ENCODE measurements at places on chromosomes 12 and 14. TPM values are rescaled to one million over a fixed set of nuclear protein-coding genes. Genes with fewer than 3 reads are reported as not detected.

DNA sequence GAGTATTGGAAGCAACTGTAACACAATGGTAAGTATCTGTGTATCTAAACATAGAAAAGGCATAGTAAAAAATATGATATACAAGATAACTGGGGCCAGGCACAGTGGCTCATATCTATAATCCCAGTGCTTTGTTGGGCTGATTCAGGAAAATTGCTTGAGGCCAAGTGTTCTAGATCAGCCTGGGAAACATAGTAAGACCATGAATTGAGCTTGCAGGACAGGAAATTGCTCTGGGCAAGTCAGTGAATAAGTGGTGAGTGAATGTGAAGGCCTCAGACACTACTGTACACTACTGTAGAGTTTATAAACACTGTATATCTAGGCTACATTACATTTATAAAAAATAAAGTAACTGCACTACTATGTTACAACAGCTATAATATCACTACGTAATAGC is 75.2 kb downstream of the GPR135 start:
- no peak for DNase-seq

The LPAR5 gene
- total RNA-seq, result 3.8 TPM

- DNase-seq, result peak; percentile 57
These were observed 1.5 kb downstream of the WNK1 start for GRCh38 chr12:753611-754472.

The TMEM119 gene
- total RNA-seq, result under 0.01 TPM

- no peak for DNase-seq
These were observed 1.5 kb upstream of the GPX2 start for GRCh38 chr14:64944041-64944440.

The RGS6 gene
- total RNA-seq, result 0.54 TPM

- DNase-seq, result no peak
These were observed 713.9 kb upstream of the USP15 start for GRCh38 chr12:61546296-61546695.

GRCh38 chr12:116217045-116217735 is 60.3 kb downstream of the MED13L start:
- no peak for DNase-seq

DNA sequence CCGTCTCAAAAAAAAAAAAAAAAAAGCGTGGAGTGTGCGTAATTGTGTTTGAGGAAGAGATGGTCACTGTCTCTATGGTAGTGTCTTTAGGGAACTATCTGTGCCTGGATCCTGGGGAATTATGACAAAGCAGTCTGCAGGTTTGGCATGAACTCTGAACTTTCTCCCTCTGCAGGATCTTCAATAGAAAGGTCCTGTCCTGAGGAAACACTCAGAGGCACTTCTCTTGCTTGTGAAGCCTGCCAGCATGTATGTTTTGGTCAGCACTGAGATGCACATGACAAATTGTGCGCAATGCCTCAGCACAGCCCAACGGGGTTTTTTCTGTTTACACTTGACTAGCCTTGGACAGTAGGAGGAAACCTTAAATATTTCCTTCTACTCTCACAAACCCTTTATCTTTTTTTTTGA is 46.6 kb downstream of the ATF7 start:
- no peak for DNase-seq

- no peak for DNase-seq
These were observed 2.1 kb downstream of the WSB2 start for GRCh38 chr12:118058881-118059280.

GRCh38 chr12:16282978-16283377 is 5.5 kb upstream of the SLC15A5 start:
- DNase-seq, result no peak

- no peak for DNase-seq
These were observed 107.1 kb upstream of the ARID2 start for GRCh38 chr12:45622210-45622937.

GRCh38 chr12:80101126-80101525 is 1.8 kb downstream of the OTOGL start:
- DNase-seq, result peak; percentile 69

Measured in hematopoietic multipotent progenitor cell (in vitro differentiated cells).